Stimulated activated naive CD4-positive, alpha-beta T cell treated with Interleukin-2 at 50 U/mL for 16 hours (primary cell): ENCODE measurements at places on chromosomes 11 and 22.

- DNase-seq = no peak
Measured at GRCh38 chr11:32852207-32852606, 22.5 kb downstream of the PRRG4 start.

- no peak for DNase-seq
Measured at GRCh38 chr11:45252877-45253276, 33.3 kb downstream of the SYT13 start.

GRCh38 chr11:3958281-3958680 is 102.8 kb downstream of the STIM1 start:
- no peak for DNase-seq

DNA sequence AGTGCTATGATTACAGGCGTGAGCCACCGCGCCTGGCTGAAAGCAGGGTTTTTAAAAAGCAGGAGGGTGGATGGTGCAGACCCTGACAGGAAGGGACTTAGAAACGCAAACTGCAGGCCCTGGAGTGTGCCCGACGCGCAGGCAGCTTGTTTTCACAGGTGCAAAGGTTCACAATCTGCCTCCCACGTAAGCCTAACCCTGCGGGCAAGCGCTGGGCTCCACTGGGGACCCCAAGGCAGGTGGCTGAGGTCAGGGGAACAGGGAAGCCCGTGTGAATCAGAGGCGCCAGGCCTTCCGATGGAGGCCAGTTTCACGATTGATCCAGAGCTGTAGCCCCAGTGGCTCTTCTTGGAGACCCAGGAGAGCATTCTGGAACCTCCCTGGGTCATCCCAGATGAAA is 256.3 kb downstream of the BRD1 start:
- DNase-seq = no peak

GRCh38 chr11:118691926-118692830 is 12.7 kb upstream of the TREH start:
- DNase-seq = peak; percentile 70

DNA sequence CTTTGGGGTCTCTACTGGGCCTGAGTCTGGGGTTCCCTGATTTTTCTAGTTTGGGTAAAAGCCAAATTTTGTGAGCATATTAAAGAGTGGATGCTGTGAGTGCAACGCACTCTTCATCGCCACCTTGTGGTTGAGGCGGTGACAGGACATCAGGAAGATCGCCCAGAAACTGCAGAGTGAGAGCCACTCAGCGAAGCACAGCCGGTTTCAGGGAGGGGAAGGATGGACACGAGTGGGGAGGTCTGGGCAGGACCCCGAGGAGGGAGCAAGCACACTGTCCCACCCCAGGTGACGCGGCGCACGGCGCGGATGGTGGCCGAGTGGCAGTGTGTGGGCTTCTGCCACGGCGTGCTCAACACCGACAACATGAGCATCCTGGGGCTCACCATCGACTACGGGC is 9.1 kb downstream of the SELENOO start:
- peak; percentile 52 for DNase-seq

DNA sequence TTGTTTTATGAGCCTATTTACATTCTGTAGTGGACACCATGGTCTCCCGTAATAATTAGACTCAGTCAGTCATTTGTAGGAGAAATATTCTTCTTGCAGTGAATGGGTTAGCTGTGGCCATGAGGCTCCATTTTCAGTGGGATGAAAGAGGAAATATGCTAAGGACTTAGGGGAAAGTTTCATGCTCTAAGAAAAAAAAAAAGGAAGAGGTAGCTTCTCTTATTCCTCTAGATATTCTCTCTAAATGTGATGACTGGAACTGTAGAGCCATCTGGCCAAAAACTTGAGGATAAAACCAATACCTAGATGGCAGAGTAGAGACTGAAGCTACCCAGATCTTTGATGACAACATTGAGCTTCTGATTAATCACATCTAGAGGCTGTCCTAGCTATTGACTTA is 75.8 kb upstream of the SESN3 start:
- DNase-seq = no peak

- DNase-seq = no peak
Measured at GRCh38 chr22:39308614-39309363, 10.6 kb downstream of the RPL3 start.

- no peak for DNase-seq
Measured at GRCh38 chr11:123357353-123357989, 72.6 kb upstream of the GRAMD1B start.

DNA sequence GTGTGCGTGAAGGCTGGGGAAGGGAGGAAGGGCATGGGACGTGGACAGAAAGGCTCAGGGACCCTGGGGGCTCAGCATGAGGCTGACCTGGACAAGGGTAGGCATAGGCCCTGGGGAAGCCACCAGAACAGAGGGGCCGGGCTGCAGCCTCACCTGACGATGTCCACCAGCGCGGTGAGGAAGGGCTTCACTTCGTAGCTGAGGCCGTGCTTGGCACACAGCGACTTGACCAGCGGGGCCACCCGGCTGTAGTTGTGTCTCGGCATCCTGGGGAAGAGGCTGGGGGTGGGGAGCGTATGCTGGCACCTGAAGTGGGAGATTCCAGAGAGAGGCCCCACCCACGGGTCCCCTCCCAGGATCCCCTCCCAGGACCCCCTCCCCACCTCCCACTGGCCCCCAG is 15.6 kb downstream of the FADS3 start:
- no peak for DNase-seq

- no peak for DNase-seq
Measured at GRCh38 chr11:11937433-11937832, 71.0 kb downstream of the DKK3 start.

- DNase-seq = no peak
Measured at GRCh38 chr11:70078095-70078780, at the start of gene ANO1. ANO1 (plus strand) TSS chr11:70078317; CDS start chr11:70078607, 290 bp downstream.

GRCh38 chr11:69552951-69553350 is 71.5 kb downstream of the LINC01488 start:
- DNase-seq = no peak
